ENCODE measurements at places on chromosomes 3 and 15.

GRCh38 chr3:112794622-112795172 lies 52.0 kb downstream of the CD200R1L start:
- no peak for DNase-seq

GRCh38 chr3:181709537-181710279 lies 2.0 kb upstream of the SOX2 start:
- DNase-seq = peak; percentile 66

DNA sequence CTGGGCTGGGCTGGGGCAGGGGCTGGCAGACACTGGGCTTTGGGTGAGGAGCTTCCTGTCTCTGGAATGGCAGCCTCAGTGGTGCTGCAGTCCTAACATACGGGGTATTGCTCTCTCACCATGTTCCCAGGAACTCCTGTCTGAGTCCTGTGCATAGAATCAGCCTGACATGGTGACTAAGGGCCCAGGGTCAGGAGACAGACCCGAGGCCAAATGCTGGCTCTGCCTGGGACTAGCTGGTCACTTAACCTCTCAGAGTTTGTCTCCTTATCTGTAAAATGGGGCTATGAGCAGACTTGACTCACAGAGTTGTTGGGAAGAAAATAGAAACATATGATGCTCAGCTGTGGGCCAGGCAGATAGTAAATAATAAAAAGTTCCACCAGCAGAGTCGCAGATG lies 28.3 kb downstream of the PRKCD start:
- no peak for DNase-seq

GRCh38 chr3:178336336-178336735 lies 199.9 kb upstream of the KCNMB2 start:
- DNase-seq = no peak

DNA sequence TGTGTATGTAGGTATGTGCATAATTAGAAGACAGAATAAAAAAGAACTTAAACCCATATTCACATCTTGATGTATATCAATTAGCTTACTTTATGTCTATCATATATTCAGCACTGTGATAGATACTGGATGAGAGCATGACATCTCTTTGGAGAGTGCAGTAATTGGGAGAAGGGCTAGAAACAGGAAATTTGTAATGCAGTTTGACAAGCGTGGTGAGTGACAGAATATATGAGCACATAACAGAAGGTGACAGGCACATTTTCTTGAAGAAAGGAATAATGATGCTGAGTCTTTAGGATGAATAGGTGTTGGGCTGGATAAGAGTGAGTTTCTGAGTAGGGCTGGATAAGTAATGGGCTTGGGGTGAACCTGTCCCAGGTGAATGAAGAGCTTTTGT lies 680.3 kb upstream of the ZNF385D start:
- no peak for DNase-seq

GRCh38 chr3:117549716-117550115 lies 840.1 kb downstream of the TUSC7 start:
- DNase-seq = no peak

- DNase-seq = no peak
Measured at GRCh38 chr3:124118397-124118796, 126.5 kb upstream of the ROPN1 start.

DNA sequence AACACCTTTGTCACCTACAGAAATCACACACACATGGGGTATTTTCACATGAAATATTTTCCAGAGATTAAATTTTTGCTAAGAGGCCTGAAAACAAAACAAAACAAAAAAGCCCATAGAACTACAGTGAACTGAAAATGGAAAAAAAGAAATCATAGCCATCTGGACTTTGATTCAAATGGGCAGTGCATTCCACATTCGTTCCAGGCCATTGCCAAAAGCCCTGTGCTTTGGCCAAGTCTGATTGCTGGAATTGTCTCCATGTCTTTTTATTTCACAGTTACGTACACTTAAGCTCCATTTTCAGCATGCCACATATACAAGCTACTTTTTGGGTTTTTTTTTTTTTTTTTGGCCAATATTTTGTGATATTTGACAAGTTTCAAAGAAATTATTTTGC lies 47.1 kb downstream of the TFG start:
- no peak for DNase-seq

Measured in activated CD4-positive, CD25-positive, alpha-beta regulatory T cell treated with anti-CD3 and anti-CD28 coated beads, Interleukin-2, amount 50 U/mL, for 72 hours (primary cell).